GM10248 (cell line): ENCODE measurements at places on chromosomes 11 and 22.

DNA sequence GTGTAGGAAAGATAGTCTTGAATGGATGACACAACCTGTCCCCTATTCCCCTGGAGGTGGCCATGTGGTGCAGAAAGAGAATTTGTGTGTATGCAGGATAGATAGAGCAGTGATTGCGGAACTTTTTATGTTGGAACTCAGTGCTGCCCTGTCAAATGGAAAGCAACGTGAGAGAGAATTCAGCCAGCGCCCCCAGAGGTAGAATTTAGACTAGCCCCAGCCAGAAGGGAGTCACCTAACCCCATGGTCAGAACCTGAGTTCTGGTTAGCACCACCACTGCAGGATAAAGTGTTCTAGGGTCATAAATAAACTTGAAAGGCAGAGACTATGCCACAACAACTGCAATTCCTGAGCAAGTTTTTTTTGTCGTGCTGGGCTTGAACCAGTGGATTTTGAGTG lies 152.9 kb upstream of the GRIA4 start:
- no peak for DNase-seq

GRCh38 chr22:31218565-31219262 lies 6.6 kb downstream of the LIMK2 start:
- DNase-seq: no peak

- no peak for DNase-seq
Measured at GRCh38 chr11:73989156-73989555, 6.5 kb upstream of the UCP2 start.

DNA sequence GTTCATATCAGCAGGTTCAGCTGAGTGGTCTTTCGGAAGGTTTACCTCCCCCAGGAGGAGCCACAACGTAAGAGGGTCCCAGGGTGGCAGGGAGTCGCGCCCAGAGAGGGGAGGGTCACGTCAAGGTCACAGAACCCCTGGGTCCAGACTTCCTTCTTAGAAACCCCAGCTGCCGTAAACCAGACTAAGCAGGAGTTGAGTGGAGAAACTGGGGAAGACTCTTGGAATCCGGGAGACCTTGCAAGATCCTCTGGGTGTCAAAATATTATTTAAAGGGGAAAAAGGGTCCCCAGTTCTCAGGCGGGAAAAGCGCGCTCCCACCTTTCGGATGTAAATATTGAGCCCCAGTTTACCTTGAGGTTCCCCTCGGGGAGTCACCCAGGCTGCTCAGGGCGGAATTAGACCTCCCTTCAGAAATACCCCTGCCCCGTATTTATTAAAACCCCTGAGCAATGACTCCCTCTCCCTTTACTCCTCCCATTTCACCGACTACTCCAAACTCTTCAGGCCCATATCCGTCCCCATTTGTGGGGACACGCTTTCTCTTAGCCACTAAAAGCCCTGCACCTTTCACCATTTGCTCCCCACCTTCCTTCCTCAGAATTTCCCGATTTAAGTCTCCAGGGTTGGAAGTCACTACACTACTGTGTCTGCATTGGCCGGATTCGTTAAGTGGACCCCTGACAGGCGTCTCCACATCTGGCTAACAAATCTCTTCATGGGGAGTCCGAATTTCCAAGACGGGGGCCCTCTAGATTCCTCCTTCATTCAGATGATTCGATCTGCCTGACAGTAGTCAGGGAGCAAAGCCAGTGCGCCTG lies 4.2 kb downstream of the SLC17A6 start:
- DNase-seq: peak; percentile 3

GRCh38 chr11:45860764-45861510 lies 13.7 kb downstream of the CRY2 start:
- no peak for DNase-seq

DNA sequence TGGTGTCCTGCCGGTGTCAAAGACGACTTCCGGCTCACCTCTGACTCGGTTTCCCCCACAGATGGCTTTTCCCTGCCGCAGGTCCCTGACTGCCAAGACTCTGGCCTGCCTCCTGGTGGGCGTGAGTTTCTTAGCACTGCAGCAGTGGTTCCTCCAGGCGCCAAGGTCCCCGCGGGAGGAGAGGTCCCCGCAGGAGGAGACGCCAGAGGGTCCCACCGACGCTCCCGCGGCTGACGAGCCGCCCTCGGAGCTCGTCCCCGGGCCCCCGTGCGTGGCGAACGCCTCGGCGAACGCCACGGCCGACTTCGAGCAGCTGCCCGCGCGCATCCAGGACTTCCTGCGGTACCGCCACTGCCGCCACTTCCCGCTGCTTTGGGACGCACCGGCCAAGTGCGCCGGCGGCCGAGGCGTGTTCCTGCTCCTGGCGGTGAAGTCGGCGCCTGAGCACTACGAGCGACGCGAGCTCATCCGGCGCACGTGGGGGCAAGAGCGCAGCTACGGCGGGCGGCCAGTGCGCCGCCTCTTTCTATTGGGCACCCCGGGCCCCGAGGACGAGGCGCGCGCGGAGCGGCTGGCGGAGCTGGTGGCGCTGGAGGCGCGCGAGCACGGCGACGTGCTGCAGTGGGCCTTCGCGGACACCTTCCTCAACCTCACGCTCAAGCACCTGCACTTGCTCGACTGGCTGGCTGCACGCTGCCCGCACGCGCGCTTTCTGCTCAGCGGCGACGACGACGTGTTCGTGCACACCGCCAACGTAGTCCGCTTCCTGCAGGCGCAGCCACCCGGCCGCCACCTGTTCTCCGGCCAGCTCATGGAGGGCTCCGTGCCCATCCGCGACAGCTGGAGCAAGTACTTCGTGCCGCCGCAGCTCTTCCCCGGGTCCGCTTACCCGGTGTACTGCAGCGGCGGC lies 5.5 kb downstream of the B3GNT6 start:
- peak; percentile 49 for DNase-seq

DNA sequence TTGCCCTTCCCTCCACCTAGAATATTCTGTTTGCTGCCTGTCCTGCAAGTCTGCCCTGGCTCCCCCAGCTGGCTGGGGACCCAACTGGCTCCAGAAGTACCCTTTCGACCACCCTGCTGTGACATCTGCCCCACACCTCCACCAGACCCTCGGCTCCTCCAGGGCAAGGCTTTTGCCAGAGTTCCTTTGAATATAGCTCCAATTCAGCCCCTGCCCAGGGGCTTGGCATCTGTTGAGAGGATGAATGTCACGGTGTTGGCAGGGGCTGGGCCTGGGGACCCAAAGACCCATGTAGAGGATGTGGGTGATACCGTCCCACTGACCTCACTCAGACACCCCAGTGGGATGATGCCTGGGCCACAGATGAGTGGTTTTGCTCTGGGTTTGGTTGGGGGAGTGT lies 4.0 kb downstream of the NLRP6 start:
- DNase-seq: no peak

DNA sequence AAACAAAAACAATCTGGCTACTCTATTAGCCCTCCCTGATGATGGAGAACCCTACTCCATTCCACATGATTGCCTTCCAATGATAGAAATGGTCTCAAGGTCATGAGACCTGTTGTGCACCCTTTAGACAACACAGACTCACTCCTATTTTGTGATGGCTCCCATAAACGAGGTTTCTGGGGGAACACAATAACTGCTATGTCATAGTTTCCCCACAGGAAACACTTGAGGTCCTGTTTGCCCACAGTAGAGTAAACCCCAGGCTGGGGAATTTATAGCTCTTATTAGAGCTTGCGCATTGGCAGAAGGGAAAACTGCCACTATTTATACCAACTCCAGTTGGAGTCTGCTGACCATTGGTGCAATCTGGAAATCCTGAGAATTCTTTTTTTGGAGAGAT lies 28.7 kb downstream of the MIF start:
- DNase-seq: no peak

DNA sequence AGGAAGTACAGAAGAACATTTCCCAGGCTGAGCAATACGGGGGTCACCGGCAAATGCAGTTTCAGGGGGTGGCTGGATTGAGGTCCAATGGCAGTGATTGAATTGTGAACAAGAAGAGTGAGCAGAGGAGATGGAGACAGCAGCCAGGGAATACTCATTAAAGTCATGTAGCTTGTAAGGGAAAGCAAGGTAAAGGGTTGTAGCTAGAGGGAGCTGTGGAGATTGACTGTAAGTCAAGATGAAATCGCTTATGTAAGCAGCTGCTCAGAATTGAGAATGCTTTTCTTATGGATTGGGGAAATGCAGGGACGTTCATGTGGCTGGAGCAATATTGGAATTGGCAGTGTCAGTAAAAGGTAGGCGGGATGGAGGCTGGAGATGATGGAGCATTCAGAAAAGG lies 111.4 kb upstream of the TBCEL start:
- DNase-seq: peak; percentile 53

DNA sequence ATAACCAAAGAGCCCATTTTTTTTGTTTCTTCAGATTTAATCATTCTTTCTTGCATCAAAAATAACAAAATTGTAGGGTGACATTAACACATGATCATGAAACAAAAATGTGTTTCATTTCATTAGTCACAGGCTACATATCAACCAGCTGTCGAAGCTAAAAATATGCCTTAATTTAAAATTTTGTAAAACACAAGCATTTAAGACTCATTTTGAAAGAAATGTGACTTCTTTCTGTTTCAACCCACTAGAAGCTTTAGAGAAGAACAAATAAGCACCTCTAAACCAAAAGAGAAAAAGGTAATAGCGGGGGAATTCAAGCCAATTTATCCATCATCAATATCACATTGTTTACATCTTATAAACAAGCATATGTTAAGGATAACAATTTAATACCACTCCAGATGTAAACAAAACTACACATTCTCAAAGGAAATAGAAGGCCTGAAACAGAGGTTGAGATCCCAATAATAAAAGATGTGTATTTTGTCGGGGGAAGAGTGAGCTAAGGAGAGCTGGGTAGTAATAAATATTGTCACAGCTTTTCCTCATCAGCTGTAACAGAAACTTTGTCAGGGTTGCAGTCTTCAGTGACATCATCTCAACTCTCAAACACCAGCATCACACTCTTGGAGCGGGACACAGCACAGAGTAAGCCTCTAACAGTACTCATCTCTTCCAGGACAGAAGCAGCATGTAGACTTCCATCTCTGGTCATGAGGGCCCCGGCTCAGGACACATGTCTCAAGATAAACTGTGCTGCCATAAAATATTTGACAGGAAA lies 42.0 kb downstream of the ALG9 start:
- DNase-seq: peak; percentile 58

DNA sequence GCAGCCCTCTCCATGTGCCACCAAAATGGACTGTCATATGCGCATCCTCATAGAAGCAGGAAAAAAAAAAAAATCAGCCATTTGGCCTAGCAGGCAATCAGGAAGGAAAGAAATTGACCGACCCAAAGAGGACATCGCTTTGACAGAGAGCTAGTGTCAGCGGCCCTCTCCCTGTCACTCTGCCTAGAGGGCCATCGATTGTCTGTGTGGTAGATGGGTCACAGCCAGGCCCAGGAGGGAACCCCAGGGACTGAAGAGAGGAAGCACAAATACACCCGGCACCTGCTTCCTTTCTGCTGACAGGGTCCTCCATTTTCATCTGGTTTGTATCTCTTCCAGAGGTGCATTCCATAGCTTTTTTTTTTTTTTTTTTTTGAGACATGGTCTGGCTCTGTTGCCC lies 21.8 kb downstream of the VPS37C start:
- DNase-seq: no peak

DNA sequence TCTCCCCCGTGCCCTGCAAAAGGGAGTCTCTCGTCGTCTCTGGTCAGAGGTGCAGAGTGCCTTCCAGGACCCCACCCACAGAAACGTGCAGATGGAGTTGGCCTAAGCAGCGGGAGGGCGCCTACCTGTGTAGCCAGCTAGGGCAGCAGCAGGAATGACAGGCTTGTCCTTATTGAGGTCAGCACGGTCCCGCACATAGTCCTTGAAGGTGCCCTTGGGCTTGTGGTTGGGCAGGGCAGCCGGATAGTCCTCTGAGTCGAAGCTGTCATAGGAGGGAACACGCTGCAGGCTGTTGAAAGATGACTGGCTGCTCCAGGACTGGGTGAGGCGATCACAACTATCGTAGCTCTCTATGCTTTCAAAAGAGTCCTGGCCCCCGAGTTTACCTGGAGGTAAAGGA lies 107.3 kb downstream of the ETS1 start:
- no peak for DNase-seq

DNA sequence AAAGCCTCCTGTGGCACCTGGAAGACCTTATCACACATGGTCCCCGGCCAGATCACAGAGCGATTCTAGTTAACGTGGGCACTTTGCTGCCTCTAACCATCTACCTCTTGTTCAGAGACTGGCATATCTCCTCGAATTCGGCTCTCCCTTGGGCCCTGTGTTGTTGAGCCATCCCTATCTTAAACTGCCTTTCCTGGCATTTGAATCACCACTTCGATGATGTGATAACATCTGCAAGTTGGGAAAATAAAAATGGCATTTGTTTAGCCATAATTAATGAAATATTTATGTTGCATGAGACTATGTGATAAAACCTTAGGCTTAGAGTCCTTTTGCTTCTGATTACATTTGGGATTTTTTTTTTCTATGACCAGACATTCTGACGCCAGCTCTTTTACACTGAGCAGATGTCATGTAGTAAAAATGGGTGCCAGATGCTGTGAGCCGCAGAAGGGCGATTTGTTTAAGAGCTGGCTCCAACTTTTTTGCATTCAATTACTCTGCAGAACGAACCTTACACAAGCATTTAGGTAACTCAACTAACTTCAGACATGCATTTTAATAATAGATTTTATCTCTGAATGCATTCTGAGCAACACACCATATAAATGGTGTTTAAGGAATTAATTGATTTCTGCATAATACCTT lies 58.5 kb upstream of the PARVA start:
- DNase-seq: no peak

DNA sequence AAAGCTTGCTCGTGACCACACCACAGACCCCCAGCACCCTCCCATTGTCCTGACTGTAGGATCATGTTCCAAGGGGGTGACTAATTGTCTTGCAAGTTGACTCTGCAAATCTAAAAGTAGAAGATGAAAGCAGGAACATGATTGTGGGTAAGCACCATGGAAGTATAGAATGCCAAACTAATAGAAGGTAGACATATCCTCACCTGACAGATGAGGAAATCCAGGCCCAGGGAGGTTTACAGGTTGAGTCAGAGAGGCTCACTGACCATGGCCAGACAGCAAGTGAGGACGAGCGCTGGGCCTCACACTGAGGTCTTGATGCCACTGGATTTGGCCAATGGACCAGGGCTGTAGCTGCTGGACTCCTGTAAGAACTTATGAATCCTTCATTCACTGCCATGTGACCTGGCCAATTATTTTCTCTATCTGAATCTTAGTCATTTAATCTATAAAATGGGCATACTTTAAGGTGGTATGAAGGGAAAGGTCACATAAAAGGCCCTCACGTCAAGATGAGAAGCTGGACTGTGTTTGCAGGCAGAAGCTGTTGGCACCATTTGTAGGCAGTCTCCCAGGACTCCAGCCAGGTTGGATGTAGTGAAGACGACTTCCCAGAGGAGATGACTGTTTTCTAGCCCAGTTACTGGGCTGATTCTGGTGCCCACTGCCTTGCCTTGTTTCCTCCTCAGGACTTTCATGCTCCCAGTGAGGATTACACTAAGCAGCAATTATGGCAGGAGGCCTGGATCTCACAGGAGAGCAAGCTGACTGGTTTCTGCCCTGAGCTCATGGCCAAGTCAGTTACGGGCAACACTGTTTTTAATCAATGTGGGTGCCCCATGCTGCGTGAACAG lies 54.6 kb downstream of the GAB4 start:
- no peak for DNase-seq
